Fibroblast of skin of left biceps (primary cell): ENCODE measurements at places on chromosomes 6 and 20.

DNA sequence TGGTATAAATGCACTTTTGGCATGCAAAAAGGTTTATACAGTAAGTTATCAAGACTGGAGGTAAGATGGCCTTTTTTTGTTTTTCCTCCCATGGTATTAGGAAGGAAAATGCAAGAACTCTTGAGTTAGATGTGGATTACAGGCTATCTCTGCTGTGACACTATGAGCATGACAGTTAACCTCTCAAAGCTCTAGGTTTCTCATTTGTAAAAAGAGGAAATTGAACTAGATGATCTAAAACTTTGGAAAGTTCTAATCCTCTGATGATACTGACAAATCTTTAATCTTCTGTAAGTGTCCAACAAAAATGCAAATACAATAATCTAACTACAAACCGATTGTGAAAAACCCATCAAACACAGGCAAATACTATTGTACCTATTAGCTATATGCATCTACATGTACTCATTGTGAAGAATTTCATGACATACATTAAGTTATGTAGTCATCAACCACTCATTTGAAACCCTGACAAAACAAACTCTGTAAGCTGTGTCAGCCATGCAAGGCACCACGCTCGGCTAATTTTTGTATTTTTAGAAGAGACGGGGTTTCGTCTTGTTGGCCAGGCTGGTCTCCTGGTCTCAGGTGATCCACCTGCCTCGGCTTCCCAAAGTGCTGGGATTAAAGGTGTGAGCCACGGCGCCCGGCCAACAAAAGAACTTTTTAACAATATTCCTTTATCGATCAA is 4.2 kb downstream of the CDK19 start:
- DNase-seq = no peak

DNA sequence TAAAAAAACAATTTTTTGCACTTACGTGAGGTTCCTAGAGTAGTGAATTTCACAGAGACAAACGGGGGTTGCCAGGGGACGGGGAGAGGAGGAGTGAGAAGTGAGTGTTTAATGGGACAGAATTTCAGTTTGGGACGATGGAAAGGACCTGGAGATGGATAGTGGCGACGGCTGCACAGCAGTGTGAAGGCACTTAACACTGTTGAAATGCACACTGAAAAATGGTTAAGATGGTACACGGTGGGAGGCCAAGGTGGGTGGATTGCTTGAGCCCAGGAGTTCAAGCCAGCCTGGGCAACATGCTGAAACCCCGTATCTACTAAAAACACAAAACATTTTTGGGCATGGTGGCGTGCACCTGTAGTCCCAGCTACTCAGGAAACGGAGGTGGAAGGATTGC is 31.4 kb downstream of the RPP40 start:
- no peak for DNase-seq

- DNase-seq = no peak
Measured at GRCh38 chr6:56549014-56549413, 93.7 kb downstream of the DST start.

DNA sequence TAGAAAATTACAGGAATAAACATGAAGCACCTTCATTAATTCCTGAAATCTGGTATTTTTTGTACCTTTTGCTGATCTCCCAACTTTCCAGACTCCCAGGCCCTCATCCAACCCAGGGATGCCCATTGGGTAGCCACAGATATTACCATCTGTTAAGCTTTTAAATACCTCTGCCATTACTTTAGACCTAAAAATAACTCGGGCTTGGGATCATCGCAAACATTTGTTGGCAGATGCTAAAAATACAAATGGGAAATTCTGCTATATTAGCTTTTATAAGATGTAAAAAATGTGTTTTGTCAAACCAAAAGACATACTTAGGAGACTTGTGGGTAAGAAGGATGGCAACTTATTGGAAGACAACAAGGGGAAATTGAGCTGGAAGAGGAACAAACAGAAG is 376.1 kb downstream of the CENPW start:
- DNase-seq = no peak

GRCh38 chr6:117542493-117542892 is 59.8 kb downstream of the GOPC start:
- no peak for DNase-seq

GRCh38 chr6:38387461-38387860 is 252.3 kb downstream of the BTBD9 start:
- DNase-seq = no peak

DNA sequence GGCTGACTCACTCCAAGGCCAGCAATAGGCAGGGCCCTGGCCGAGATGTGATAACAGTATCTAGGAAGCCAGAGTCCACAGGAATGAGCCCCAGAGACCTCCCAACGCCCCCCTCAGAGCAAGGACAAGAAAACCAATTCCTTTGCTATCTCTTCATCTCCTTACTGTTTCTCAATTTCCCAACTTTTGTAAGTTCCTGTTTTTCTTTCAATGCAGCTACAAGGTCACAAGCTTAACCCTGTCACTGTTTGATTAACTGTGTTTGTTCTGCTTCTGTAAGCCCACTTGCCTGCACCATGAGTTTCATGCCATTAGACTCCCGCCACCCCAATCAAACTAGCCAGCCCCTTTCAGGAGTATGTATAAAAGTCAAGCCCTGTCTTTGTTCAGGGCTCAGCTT is 3.5 kb downstream of the FKBP1C start:
- DNase-seq = no peak

- DNase-seq = no peak
Measured at GRCh38 chr6:89117211-89118108, at the start of gene SRSF12. Gene SRSF12, minus strand, starts transcription at chr6:89118071. Its CDS starts 184 bp downstream, at chr6:89117887.
